LHCN-M2 (cell line): ENCODE measurements at places on chromosomes 5 and 9. TPM values are rescaled to one million over a fixed set of nuclear protein-coding genes. Genes with fewer than 3 reads are reported as not detected.

GRCh38 chr5:174549254-174549653, 175.1 kb upstream of the MSX2 start:
- no peak for DNase-seq

DNA sequence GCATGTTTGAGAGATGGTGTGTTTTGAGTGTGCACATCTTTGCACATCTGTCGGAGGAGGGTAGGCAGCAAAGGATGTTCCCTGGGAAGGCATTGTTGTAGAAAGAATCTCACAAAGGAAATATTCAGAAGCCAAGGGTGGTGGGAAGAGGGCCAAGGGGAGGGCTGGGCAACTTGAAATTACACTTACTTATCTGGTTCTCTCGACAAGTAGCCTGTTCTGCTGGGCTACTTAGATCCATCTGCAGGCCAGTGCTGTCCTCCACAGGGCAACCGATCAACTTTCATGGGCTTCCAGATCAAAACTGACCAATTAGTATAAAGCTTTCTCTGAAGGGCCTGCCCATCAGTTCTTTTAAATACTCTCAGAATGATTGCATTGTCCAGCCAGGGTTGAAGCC, 495.2 kb downstream of the GADD45G start:
- DNase-seq, result no peak

GRCh38 chr5:67202828-67203227, 6.2 kb upstream of the CD180 start:
- no peak for DNase-seq

DNA sequence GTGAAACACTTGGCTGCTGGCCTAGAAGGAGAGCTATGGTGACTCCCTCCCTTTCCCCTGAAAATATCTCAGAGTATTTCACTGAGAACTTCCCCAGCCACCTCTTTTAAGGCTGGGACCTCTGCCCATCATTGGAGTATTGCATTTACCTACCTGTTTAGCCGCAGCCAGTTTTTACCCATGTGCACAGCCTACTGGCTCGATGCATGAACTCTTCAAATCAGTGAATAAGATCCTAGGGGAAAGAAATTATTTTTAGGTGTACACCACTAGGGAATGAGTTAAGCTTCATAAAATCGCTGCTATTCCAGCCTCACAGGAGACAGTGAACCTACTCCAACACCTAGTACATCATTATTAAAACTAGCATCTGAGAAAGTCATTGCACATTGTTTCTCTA, 16.8 kb upstream of the FAM174A start:
- no peak for DNase-seq

GRCh38 chr9:71929223-71929622, 17.8 kb downstream of the C9orf85 start:
- peak; percentile 21 for DNase-seq

- no peak for DNase-seq
Measured at GRCh38 chr5:40999966-41000365, 71.2 kb downstream of the MROH2B start.

GRCh38 chr5:152736906-152737305, 331.8 kb upstream of the NMUR2 start:
- peak; percentile 10 for DNase-seq

- DNase-seq, result no peak
Measured at GRCh38 chr5:95237324-95237723, 47.6 kb downstream of the MCTP1 start.

- DNase-seq, result no peak
Measured at GRCh38 chr5:119902593-119902992, 273.2 kb downstream of the FAM170A start.

DNA sequence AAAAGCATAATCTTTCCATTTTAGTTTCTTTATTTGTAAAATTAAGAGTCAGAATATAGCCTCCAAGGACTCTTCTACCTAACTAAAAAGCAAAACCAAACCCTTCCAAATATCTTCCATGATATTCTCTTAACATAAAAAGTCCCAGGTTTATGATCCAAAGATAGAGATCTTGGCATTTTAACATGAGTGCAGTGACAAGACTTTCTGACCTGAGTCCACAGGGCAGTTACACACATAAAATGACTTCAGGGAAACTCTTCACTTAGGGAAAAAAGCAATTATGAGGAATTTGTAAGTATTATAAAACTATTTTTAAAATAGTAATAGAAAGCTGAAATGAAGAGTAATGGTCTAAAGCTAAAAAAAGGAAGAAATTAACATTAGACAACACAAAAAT, 772.6 kb upstream of the DMAC1 start:
- no peak for DNase-seq

DNA sequence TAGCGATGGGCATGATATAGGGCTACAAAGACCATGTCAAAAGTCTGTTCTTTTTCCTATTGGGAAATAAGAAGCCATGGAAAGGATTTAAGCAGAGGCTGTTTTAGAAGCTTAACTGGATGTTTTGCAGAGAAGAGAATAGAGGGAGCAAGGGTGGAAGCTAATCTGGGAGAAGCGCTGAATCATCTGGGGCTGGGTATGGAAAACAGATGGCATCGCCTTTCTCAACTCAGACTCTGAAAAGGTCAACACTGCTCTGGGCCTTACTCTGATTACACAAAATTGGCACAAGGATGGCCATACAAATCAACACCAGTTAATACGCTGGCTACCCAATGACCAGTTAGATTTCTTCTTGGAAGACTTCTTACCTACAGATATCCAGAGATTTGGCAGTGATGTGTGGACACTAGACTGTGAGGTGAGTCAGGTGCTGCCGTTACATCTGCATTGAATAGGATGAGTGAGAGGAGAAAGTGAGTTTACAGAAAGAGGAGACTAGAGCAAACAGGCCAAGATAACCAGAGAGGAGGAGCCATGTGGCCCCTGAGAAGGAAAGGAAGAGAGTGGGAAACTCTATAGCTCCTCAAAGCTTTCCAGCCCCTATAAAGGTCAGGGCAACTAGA, 6.2 kb upstream of the TCERG1 start:
- DNase-seq, result peak; percentile 43

DNA sequence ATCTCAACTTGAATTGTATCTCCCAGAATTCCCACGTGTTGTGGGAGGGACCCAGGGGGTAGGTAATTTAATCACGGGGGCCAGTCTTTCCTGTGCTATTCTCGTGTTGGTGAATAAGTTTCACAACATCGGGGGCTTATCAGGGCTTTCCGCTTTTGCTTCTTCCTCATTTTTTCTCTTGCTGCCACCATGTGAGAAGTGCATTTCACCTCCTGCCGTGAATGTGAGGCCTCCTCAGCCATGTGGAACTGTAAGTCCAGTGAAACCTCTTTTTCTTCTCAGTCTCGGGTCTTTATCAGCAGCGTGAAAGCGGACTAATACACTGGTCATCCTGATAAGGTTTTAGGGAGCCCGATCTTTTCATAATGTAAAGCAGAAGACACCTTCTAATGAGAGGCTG, 687.0 kb upstream of the FTMT start:
- no peak for DNase-seq

GRCh38 chr9:23774266-23774665, 51.8 kb downstream of the ELAVL2 start:
- peak; percentile 64 for DNase-seq

- peak; percentile 35 for DNase-seq
Measured at GRCh38 chr9:33737811-33738606, 57.4 kb upstream of the PRSS3 start.

DNA sequence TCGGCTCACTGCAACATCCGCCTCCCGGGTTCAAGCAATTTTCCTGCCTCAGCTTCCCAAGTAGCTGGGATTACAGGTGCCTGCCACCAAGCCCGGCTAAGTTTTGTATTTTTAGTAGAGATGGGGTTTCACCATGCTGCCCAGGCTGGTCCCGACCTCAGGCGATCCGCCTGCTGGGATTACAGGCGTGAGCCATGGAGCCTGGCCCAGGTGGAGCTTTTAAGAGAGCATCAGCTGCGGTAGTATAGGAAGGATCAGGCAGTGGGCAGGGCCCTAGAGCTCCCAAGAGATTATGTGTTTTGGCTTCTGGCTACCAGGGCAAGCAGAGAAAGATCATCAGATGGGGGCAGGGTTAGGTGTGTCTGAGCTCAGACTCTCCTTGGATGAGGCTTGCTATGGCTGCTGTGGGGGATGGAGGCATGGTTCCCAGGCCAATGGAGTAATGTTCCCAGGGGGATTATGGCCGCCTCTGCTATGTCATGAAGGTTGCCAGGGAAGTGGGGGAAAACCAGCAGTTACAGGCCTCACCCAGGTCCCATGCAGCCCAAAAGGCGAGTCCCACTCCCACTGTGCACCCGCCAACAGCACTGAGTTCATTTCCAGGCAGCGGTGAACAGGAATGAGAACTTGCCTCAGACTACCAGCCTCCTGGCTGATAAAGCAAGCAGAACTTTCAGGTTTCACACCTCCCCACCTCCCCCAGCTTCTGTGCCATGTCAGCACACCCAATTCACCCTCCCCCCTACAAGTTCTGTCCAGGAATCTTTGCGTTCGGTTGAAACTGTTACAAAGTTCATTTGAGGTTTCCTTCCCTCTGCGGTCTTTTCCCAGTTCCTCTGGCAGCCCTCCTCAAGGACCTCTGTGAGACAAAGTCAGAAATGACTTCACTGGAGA, 507.6 kb downstream of the SPATA31D1 start:
- no peak for DNase-seq

DNA sequence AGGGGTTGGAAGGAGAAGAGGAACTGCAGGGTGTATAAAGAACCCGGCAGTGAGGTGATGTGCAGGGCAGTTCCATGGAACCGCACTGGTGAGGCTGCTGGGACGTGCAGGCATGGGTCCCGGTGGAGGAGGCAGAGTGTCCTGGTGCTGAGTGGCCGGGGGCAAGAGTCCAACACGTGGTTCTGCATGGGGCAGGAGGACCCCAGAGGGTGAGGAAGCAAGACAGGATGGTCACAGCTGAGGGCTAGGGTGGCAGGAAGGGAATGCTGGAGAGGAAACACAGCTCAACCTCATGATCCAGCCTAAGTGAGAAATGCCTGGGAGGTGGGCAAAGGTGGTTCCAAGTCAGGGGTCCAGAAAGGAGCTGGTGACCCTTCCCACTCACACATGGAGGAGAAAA, 87.2 kb downstream of the S1PR3 start:
- no peak for DNase-seq

DNA sequence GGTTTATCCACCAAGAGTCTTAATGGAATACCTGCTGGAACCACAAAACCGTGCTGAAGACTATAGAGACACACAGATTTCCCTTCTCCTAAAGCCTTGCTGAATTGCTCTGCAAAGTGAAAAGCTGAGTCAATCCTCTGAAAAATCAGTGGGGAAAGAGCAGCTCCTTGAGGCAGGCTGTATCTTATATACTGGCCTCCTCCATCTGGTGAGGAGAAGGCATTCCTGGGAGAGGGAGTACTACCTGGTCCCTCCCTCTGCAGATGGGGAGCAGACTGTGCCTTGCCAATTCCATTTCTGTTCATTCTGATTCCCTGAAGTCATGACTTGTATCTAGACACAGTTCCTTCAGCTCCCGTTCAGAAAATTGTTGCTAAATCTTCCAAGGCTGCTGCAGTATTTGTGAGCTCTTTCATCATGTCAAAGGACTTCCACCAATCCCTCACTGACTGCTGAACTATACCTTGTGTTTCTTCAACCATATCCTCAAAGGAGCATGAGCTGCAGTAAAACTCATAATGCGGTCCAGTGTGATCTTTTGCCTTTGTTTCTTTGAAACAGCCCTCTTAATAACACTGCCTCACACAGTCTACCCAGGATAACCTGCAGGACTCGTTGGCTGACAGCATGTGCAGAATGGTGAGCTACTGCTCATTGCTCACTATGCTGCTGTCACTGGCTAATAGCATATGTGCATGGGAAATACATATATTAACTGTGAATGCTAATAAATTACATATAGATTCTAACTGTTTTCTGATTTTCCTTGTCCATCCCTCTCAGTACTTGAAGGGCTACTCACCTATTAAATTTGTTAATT, 84.5 kb downstream of the FOXD1 start:
- peak; percentile 27 for DNase-seq

- DNase-seq, result no peak
Measured at GRCh38 chr5:76180814-76181805, 97.9 kb downstream of the SV2C start.

DNA sequence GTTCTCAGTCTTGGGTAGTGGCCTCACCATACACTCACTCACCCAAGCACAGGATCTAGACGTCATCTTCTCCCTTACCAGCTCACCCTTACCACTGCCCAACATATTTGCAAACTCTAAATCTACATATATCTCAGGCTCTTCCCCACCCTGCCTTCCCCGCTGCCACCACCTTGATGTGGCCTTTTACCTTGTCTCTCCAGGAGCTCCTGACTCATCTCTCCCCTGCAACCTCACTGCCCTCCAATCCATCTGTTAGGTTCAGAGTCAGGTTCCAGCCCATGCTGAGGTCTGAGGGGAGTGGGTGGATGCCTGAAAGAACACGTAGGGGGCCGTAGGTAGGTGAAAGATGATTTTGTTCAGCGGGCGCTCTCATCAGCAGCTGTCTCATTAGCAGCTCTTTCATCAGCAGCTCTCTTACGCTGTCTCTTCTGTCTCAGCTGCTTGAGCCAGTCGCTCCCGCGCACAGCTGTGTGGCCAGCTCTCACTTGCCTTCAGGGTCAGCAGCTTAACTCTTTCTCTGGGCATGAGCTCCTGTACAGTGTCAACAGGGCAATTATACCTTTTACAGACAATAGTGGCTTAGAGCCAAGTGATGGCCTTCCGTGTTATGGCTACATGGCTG, 23.1 kb upstream of the CKMT2 start:
- DNase-seq, result no peak

- no peak for DNase-seq
Measured at GRCh38 chr5:179769271-179769670, 24.5 kb upstream of the LTC4S start.

DNA sequence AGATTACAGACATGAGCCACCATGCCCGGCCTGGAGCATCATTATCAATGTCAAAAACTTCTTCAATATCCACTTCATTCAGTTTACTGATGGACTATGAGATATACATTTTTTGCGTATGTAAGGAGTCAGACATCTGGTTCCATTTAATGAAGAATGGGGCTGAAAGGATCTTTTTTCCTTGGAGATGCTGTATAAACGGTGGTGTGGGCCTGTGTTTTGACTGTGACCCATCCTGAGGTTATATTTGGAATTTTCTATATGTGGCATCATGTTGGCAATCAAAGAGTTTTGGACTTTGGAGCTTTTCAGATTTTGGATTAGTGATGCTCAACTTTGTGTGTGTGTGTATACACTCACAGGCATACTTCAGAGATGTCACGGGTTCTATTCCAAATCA, 85.7 kb upstream of the FBXL17 start:
- DNase-seq, result no peak

- no peak for DNase-seq
Measured at GRCh38 chr5:176540476-176540899, 3.3 kb upstream of the RNF44 start.

- peak; percentile 91 for DNase-seq
Measured at GRCh38 chr5:67206929-67207328, 10.3 kb upstream of the CD180 start.

- peak; percentile 100 for DNase-seq
Measured at GRCh38 chr5:72377910-72378638, 57.9 kb downstream of the PTCD2 start.

GRCh38 chr9:98410185-98410697, 154.8 kb upstream of the TBC1D2 start:
- peak; percentile 28 for DNase-seq

ADAMTS12 gene
- 8.2 and 11.6 TPM in 2 replicates for total RNA-seq

TAF9 gene
- 75.7 and 84.4 TPM in 2 replicates for total RNA-seq

IL4 gene
- total RNA-seq, result not detected in 2 replicates

C9orf40 gene
- 17.3 and 18.1 TPM in 2 replicates for total RNA-seq

TEX53 gene
- not detected in 2 replicates for total RNA-seq

CDH6 gene
- not detected in 2 replicates for total RNA-seq

TAF11L12 gene
- not detected in 2 replicates for total RNA-seq

ELAVL2 gene
- 4.4 and 7.5 TPM in 2 replicates for total RNA-seq

FAM221B gene
- not detected in 2 replicates for total RNA-seq
